ENCODE measurements at places on chromosomes 11 and 22. TPM values are rescaled to one million over a fixed set of nuclear protein-coding genes. Genes with fewer than 3 reads are reported as not detected.

RAB36 gene
- 1.4 TPM for total RNA-seq

OR8H1 gene
- not detected for total RNA-seq

PATE2 gene
- not detected for total RNA-seq

SLC22A6 gene
- total RNA-seq: not detected
